ENCODE measurements at places on chromosomes 11 and 22.

DNA sequence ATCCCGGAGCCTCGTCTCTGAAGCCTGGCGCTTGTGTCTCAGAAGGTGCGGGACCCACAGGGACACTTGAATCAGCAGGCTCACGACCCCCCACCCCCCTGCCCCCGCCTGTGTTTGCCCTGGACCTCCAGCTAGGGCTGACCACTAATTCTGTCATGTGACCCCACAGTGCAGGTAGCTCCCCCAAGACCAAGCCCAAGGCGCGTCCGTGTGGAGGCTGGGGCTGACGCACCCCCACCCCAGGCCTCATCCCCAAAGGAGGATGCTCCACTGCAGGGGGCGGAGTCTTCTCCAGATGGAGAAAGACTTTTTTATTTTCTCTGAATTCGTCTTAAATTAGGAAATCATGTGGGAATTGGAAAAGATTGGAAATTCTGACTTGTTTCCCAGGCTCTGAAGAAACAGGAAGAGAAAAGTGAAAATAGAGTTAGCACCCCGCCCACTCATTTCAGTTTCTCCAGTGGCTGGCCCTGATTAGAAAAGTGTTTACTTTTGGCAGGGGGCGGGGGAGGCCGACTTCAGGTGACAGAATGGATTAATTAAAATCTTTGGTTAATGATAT, 1.0 kb upstream of the RELA start:
- DNase-seq, result peak; percentile 54

DNA sequence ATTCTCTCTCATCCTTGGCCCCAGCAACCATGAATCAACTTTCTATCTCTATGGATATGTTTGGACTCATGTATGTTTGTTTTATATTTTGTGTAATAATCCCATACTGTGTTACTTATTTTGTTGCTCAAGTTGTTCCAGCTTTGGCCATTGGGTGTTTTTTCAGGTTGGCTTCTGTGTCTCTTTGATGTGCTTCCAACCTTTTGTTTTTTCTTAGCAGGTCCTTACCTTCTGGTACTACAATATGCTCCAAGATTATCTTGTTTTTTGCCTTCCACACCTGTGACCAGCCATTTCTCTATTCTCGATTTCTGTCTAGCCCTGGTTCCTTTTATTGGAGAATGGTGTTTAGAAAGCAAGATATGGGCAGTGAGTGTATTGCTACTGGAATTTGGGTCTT, 14.2 kb downstream of the GVQW3 start:
- no peak for DNase-seq

GRCh38 chr22:21681566-21682370, 16.0 kb downstream of the PPIL2 start:
- DNase-seq, result no peak

DNA sequence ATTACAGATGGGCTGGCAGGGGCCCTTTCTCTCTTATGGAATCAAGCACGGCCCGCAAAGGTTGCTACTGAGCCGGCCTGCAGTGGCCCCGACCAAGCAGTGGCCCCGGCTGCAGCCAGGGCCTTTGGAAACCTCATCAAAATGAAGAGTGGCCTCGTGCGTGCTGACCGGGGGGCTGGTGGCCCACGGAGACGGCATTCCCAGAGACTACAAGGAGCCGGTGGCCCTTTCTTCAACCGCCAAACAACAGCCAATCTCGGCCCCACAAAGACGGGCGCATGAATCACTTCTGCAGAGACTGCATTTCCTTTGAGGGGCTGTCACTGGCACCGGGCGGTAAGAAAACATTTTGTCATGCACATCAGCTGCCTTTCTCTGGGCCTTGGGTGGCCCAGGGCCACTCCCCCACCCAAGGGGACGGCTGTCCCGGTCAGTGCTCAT, 43.1 kb upstream of the FGF3 start:
- DNase-seq, result no peak

DNA sequence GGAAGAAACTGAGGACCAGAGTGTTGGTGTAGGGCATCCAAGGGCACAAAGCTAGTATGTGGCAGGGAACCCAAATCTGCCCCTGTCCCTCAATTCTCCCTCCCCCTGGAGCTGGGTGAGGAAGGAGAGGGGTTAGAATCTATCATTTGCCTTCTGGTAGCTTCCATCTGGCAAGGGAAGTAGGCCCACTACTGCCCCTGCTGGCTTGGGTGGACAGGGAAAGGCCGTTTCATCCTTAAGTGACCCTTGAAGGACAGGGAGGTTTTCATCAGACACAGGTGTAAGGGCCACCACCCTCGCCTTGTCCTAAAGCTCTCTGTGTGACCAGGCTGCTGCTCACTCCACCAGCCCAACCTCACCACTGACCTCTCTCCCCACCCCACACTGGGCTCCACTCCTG, 22.1 kb downstream of the NECTIN1 start:
- DNase-seq, result no peak

GRCh38 chr11:92626624-92627023, 342.8 kb upstream of the MTNR1B start:
- no peak for DNase-seq

GRCh38 chr22:28005513-28005912, 86.5 kb upstream of the PITPNB start:
- no peak for DNase-seq

- no peak for DNase-seq
Measured at GRCh38 chr22:41382610-41383009, 868 bp downstream of the TEF start.

DNA sequence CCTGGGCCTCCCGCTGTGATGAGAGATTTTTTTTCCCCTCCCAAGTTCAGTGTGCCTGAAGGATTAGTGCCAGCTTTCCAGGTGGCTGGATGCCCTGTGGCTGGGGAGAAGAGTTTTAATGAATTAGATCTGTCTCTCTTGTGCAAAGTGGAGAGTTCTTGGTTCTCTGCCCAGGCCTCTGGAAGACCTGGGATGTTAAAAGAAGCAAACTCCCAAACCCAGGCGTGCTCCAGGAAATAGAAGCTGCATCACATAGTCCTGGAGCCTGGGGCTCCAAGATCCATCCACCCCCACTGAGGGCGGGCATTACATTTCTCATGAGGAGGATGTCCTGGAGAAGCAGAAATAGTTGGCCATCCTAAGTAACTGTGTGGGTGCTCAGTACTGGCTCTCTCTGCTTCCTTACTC, 30.6 kb downstream of the SDHAF2 start:
- DNase-seq, result no peak

GRCh38 chr11:12007769-12008737, at the start of gene DKK3:
DKK3 (minus strand) TSS chr11:12008626; CDS start chr11:12008582, 44 bp downstream.
- DNase-seq, result no peak

DNA sequence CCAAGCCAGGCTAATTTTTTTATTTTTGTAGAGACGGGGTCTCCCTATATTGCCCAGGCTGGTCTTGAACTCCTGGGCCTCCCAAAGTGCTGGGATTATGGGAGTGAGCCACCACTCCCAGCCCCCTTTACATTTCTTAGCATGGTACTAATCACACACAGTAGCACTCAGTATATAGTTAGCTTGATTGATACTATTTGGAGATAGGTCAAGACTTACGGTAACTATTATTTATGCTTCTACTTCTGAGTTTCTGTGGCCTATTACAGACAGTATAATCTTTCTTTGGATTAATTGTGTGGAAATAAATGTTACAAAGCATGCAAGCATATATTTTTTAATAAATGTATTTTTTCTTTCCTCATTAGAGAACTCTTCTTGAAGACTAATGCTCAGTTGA, 192.2 kb downstream of the UVRAG start:
- no peak for DNase-seq

DNA sequence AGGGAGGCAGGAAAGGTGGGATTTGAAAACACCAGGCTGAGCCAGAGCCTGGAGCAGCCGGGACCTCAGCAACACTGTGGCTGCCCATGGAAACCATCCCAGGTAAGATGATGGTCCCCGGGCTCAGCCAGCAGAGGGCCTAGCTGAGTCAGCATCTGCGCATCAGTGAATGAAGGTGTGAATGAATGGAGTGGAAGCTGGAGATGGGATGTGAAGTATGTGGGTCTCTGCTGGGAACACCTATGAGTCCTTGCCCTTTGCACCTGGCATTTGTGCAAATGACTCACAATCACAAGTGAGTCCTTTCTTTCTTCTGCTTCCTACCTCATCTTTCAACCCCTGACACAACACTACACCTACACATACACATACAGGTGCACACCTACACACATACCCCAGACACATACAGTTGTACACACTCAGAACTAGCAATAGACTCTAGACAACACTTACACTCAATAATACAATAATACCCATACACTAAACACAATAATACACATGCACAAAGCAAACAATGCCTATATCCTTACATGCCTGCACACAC, 62.8 kb upstream of the PRDM11 start:
- DNase-seq, result no peak

GRCh38 chr11:111253630-111254029, 8.1 kb downstream of the POU2AF2 start:
- no peak for DNase-seq

- no peak for DNase-seq
Measured at GRCh38 chr11:29328961-29329441, 687.8 kb downstream of the KCNA4 start.

GRCh38 chr11:74037309-74037708, 28.4 kb upstream of the UCP3 start:
- DNase-seq, result no peak

GRCh38 chr11:67375320-67376055, 2.1 kb upstream of the CLCF1 start:
- DNase-seq, result no peak

DNA sequence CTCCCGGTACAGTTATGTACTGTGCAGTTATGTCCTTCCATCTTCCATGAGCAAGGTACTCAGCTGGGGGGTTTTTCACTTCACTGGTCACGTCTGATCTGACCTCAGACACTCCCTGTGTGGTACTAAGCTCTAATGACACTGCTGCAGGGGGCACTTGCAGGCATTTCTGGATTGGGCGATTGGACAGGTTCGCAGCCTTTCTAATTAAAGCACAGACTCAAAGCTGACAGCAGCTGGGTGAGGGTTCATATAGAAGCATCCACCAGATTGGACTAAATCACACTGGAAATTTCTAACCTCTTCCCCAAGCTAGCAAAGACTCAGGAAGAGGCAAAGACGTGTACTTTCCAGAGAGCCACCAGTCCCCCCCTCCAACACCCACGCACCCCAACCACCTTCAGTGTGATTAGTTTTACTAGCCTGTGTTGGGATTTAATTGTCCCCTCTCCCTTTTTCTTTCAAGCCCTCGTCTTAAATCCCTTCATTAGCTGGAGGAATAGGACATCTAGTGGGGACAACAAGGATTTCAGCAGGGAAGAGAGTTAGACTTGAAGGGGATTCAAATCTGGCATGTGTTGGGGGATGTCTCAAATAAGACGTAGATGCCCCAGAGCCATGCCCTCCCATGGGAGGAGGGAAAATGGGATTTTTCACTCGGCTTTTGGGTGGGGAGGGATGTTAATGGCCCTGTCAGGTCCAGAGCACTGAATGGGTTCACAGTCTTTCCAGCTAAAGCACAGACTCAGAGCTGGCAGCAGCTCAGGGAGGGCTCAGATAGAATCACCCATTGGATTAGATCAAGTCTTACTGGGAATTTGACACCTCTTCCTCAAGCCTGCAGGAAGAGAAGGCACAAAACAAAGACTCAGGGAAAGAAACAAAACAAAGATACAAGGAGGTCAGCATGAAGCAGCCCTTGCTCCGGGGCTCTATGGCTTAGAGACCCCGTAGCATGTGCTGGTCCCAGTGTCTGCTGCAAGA, 10.9 kb downstream of the INS start:
- DNase-seq, result peak; percentile 14

GRCh38 chr22:44797181-44797725, 44.9 kb downstream of the ARHGAP8 start:
- no peak for DNase-seq

DNA sequence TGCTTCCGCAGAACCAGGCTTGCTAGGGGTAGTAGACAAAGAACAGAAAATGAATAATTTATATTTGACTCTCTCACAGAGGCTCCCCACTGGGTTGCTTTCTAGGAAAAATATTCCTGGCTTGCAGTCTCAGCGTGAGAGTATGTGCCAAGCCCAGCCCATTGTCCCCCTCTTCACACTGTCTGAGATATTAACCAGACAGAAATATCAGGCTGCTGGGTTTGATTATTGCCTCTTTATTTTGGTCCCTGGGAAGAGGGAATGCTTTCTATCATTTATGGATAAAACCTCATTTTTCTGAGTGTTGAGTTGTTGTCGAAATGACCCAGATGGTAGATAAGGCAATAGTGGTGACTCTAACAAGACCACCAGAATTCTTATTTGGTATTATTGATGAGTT, 367.9 kb downstream of the METTL15 start:
- no peak for DNase-seq
